ENCODE measurements at places on chromosomes 4 and X.

DNA sequence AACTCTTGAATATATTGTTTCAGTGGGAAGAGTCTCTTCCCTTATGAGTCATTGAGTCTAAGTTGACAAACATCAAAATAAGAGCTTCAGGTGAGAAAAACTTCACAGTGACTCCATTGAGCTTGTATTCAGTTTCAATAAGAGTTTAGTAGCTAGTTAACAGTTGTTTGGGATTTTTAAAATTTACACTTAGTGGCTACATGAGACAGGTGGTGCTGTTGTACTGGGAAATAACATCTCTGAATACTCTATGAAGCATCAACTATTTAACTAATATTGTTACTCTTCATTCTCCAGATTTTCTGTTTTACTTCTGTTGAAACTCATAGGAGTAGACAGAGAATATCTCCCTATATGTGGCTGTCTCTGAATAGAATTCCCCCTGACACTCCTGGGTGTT lies 1609.1 kb downstream of the C4orf33 start:
- no peaks in the 10 kb centered on the region for H3K36me3 ChIP-seq
- H3K27ac ChIP-seq: no peak overlapping the region
- H3K4me3 ChIP-seq: no peak overlapping the region
- no peak for DNase-seq
- H3K4me1 ChIP-seq: no peaks in the 10 kb centered on the region
- H3K27me3 ChIP-seq: no peaks in the 10 kb centered on the region

GRCh38 chrX:771536-771935 lies 140.9 kb downstream of the SHOX start:
- no peaks in the 10 kb centered on the region for H3K27me3 ChIP-seq
- H3K4me1 ChIP-seq: no peaks in the 10 kb centered on the region
- no peak overlapping the region for H3K4me3 ChIP-seq
- no peaks in the 10 kb centered on the region for H3K36me3 ChIP-seq

DNA sequence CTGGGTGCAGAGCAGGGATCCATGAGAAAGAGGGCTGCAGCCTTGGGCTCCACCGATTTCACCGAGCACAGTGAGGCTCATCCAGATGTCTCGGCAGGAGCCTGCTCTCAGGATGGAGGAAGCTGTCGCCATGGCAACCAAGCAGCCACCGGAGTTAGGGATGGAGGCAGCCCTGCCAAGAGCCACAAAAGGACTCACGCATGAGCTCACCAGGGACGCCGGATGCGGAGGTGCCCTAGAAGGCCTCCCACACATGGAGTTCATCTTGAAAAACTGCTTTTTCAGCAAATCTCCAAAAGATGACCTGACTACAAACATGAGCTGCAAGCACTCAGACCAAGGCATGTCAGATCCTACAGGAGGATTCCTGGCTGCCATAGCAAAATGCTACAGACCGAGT lies 90.7 kb downstream of the WFS1 start:
- H3K27me3 ChIP-seq: peaks cover 2% of the 10 kb centered on the region
- no peaks in the 10 kb centered on the region for H3K4me1 ChIP-seq
- H3K27ac ChIP-seq: no peak overlapping the region
- no peak overlapping the region for H3K4me3 ChIP-seq

DNA sequence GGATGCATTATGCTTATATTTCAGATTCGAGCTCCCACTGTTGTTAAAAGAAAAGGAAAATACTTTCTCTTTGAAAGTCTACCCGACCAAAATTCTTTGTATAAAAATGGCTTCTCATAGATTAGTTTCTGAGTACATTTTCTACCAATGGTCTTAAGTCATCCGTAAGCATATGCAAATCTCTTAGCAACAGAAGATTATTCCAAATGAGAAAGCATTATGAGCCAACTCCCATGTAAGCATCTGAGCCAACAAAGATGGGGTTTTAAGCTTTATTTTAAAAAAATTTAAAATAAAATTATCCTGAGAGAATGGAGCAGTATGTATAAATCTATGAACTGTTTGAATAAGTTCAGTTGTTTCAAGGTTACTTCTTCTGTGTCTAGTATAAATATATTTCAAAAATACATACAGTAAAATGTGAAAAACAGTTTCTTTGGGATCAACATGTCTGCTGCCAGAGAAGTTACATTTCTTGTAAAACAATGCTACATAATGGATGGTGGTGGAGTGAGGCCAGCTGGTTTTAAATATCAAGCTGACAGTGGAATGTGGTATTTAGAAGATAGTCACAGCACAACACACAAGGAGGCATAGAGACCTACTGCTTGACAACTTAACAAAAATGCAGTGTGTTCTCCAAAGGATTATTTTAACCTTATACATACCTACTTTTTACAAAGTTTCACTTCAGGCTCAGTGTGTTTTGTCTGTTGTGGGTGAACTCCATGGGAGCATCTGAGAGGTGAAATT lies 199.5 kb upstream of the DIPK2B start:
- H3K27ac ChIP-seq: no peak overlapping the region
- DNase-seq: no peak
- no peaks in the 10 kb centered on the region for H3K36me3 ChIP-seq

DNA sequence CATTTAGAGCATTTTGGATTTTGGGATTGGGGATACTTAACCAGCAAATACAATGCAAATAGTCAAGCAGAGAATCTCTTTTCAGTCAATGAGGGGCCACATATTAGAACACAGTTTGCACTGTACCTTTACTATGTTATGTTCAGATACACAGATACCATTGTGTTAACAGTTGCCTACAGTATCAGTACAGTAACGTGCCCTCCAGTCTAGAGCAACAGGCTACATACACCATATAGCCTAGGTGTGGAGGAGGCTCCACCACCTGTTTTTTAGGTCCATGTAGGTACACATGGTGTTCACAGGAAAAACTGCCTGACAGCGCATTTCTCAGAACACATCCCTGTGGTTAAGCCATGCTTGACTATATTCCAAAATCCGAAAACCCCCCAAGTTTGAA lies 9.1 kb downstream of the GRPEL1 start:
- no peak for DNase-seq
- H3K27me3 ChIP-seq: no peaks in the 10 kb centered on the region
- peaks cover 45% of the 10 kb centered on the region for H3K36me3 ChIP-seq

GRCh38 chrX:7641141-7641540 lies 201.8 kb upstream of the VCX start:
- no peak overlapping the region for H3K27ac ChIP-seq
- H3K4me3 ChIP-seq: no peak overlapping the region
- no peak for DNase-seq
- H3K27me3 ChIP-seq: no peaks in the 10 kb centered on the region
- H3K36me3 ChIP-seq: no peaks in the 10 kb centered on the region
- no peaks in the 10 kb centered on the region for H3K4me1 ChIP-seq

DNA sequence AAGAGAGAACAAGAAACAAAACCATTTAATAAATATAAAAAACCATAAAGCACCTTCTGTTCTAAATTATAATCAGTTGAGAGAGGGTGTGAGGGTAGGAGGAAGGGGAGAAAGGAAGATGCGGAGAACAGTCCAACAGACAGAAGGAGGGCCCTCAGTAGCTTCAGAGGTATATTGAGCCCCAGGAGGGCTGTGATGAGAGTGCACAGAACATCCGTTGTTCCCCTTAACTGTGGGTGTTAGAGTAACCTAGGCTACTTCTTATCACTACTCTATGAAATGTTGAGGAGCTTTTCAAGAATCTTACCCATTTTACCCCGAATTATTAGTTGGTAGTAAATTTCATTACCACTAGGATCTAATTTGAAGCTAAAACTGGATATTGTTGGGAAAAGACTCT lies 13.8 kb downstream of the GPC3 start:
- no peak overlapping the region for H3K27ac ChIP-seq
- no peaks in the 10 kb centered on the region for H3K4me1 ChIP-seq
- no peak overlapping the region for H3K4me3 ChIP-seq
- peaks cover 3% of the 10 kb centered on the region for H3K27me3 ChIP-seq
